Muscle of leg (tissue), 16 donors: ENCODE measurements at places on chromosomes 4 and X.

DNA sequence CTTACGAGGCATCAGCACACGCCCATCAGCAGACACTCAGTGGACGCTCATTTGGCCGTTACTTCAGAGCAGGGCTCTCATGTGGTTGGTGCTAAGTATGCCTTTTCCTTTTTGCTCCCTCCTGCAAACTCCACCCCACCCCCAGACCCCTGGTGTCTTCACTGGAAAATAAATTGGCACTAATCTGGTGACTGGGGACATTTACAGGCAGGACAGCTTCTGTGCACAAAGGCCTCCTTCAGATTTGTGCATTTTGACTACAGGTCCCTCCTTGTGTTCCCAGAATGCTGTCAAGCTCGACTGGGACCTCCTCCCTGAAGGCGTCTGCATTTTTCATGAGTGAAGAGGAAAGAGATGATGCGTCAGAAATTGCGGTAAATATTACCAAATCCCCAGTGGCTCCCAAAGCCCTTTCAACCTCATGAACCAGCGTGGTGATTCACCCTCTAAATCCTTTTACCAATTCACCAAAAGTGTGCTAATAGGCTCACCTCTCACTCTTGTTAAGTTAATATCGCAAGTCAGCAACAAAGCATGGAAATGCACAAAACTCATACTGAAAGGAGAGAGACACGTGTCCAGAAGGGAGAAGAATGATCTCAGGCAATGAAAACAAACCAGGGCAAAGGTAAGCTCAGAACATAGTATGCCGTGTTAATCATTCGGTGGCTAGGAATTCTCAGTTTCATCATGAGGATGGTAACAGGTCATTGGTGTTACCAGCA is 119.0 kb downstream of the NKX6-1 start:
- no peak for DNase-seq

- no peak for DNase-seq
Observed at GRCh38 chrX:137550665-137551261, 15.2 kb upstream of the ZIC3 start.

- DNase-seq: peak; percentile 74
Observed at GRCh38 chrX:111376897-111377578, 35.0 kb downstream of the DCX start.

GRCh38 chrX:71106427-71106826 is at the start of gene CXorf65:
Gene CXorf65, minus strand, starts transcription at chrX:71106740. Its CDS starts 184 bp downstream, at chrX:71106556.
- DNase-seq: no peak

DNA sequence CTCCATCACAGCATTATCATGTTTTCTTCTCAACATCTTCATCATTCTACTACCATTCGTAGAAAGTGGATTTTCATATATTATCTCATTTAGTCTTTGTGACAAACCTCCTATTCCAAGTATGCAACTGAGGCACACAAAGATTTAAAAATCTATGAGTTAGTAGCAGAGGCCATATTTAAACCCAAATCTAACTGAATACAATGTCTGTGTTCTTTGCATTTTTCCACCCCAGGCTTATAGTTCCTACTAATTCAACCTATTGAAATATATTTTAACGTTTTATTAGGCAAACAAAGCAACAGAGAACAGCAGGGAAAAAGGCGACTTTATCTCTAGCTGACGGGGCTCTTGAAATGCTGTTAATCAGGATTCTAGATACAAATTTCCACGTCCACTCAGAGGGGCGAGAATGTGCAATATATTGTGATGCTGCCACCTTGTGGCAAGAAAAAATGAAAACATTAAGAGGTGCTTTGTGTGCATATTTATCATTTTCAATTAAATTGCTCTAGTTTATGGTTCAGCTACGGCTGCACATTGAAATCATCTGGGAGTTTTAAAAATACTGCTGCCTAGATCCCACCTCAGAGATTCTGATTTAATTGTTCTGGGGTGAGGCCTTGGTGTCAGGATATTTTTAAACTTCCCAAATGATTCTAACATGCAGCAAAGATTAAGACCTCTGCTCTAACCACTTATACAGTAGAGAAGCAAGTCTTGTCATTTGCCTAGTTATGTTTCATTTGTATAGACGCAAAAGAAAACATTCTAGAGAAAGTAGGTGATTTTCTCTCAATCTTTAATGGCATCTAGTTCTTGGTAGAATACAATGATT is 315.9 kb downstream of the MAPK10 start:
- peak; percentile 87 for DNase-seq

DNA sequence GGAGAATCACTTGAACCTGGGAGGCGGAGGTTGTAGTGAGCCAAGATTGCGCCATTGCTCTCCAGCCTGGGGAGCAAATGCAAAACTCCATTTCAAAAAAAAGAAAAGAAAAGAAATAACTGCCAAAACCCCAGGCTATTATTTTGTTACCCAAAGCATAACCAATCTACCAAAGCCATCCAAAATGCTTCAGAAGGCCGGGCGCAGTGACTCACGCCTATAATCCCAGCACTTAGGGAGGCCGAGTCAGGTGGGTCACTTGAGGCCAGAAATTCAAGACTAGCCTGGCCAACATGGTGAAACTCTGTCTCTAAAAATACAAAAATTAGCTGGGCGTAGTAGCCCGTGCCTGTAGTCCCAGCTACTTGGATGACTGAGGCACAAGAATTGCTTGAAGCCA is 49.8 kb downstream of the SMIM31 start:
- no peak for DNase-seq

DNA sequence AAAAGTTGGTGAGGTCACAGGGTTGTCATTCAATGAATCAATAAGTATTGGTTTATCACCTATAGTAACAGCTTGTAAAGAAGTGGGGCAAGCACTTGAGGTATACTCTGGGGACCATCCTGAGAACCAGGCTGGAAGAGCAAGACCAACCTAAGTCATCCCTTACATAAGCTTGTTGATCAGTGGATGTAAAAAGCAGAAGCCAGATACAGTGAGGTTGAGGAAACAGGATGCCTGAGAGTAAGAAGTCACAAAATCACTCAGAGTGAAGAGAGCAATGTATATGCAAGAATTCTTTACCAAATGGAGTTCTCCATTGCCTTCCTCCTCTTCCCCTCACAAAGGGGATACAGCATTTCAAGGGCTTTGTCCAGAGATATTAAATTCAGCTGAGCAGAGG is 76.3 kb upstream of the PACRGL start:
- DNase-seq: peak; percentile 45

GRCh38 chrX:131066237-131066636 is 8.1 kb downstream of the ARHGAP36 start:
- no peak for DNase-seq

DNA sequence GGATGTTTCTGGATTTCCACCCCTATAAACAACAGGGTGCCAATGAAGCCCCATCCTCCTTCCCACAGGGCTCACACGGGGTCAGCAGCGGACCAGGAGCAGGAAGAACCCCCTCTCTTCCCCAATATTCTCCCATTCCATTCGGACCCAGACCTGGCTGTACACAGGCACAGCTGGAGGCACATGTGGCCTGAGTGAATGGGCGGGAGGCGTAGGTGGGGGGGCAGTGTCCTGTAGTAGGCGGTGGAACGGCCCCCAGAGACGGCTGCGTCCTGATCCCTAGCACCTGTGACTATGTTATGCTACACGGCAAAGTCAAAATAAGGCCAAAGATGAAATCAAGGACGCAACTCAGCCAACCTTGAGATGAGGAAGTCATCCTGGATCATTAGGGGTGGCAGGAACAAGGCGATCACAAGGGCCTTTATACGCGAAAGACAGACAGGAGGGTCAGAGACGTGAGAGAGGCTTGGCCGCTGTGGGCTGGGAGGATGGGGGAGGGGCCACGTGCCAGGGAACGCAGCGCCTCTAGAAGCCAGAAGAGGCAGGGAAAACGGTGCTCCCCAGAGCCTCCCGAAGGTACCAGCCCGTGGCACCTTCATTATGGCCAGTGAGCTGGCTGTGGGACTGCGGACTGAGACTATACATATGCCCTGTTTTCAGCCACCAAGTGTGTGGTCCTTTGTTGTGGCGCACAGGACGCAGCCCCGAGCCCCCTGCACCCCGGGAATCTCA is 75.6 kb downstream of the WFS1 start:
- DNase-seq: no peak

GRCh38 chrX:107804427-107804826 is 21.2 kb upstream of the MID2 start:
- no peak for DNase-seq

GRCh38 chr4:40682290-40683101 is 52.8 kb upstream of the RBM47 start:
- no peak for DNase-seq

DNA sequence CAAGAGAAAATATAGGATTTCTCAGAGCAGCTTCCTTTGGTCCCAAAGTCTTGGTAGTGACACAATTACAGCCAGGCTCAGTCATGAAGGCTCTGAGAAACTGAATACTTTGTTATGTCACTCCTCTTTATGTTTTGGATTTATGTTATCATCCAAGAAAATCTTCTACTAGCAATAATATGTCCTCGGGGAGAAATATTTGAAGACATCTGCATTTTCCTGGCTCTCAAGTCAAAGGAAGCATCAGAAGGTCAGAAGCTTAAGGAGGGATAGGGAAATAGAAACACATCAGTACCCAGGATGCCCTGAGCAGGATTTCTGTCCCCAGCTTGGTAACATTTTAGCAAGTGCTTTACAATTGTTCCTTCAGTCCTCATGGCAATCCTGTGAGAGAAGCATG is 54.0 kb downstream of the C4orf33 start:
- peak; percentile 55 for DNase-seq

GRCh38 chr4:153156263-153156662 is 48.0 kb upstream of the TRIM2 start:
- DNase-seq: no peak
